ENCODE measurements at places on chromosomes 2 and 18. TPM values are rescaled to one million over a fixed set of nuclear protein-coding genes. Genes with fewer than 3 reads are reported as not detected.
A peak's percentile ranks its signal among the peaks of the same experiment; 100 is the strongest.

RPIA gene
- 53.7 TPM for polyA plus RNA-seq

ANKRD62 gene
- polyA plus RNA-seq: not detected

CHRNG gene
- polyA plus RNA-seq: 0.35 TPM

DNA sequence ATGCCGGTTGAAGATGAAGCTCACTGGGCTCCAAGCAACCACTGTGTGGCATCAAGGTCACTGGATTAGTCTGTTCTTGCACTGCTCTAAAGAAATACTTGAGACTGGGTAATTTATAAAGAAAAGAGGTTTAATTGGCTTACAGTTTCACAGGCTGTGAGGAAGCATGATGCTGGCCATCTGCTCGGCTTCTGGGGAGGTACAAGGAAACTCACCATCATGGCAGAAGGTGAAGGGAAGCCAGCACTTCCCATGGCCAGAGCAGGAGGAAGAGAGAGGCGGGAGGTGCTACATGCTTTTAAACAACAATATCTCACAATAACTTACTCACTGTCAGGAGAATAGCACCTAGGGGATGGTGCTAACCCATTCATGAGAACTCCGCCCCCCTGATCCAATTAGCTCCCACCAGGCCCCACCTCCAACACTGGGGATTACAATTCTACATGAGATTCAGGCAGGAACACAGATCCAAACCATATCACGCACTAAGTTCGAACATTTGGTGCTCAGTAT, 109.7 kb upstream of the MGAT5 start:
- no peaks in the 10 kb centered on the region for H3K27me3 ChIP-seq
- no peak overlapping the region for H3K4me3 ChIP-seq
- H3K27ac ChIP-seq: no peak overlapping the region
- no peak for DNase-seq

- DNase-seq: no peak
- no peaks in the 10 kb centered on the region for H3K4me1 ChIP-seq
- no peaks in the 10 kb centered on the region for H3K27me3 ChIP-seq
- no peak overlapping the region for H3K4me3 ChIP-seq
- no peaks in the 10 kb centered on the region for H3K36me3 ChIP-seq
- H3K27ac ChIP-seq: no peak overlapping the region
Observed at GRCh38 chr2:150624001-150624401, 136.5 kb upstream of the RND3 start.

DNA sequence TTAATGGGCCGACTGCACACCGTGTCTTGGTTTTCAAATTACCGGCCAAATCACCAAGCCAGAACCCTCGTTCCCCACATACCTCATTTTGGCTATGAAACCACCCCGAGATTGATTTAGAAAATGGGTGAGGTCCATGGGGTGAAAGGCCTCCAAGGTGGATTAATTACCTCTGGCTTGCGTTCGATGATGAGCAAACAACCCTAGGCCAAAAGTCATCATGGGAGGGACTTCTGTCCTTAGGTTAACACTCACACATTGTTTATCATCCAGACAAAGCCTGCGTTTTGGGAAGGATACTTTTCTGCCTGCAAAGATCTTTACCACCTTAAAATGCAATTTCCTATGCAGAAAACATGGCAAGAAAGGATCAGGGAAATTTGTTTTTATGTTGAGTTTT, 48.5 kb downstream of the GALR1 start:
- no peaks in the 10 kb centered on the region for H3K27me3 ChIP-seq
- H3K27ac ChIP-seq: no peak overlapping the region
- no peaks in the 10 kb centered on the region for H3K36me3 ChIP-seq
- H3K4me3 ChIP-seq: no peak overlapping the region
- no peak for DNase-seq
- no peaks in the 10 kb centered on the region for H3K4me1 ChIP-seq

GRCh38 chr2:204917089-204917701, 371.9 kb downstream of the PARD3B start:
- no peak for DNase-seq
- H3K27ac ChIP-seq: no peak overlapping the region
- no peaks in the 10 kb centered on the region for H3K36me3 ChIP-seq
- no peaks in the 10 kb centered on the region for H3K4me1 ChIP-seq
- no peaks in the 10 kb centered on the region for H3K27me3 ChIP-seq

- no peak overlapping the region for H3K4me3 ChIP-seq
- H3K4me1 ChIP-seq: no peaks in the 10 kb centered on the region
- no peaks in the 10 kb centered on the region for H3K36me3 ChIP-seq
- H3K27me3 ChIP-seq: no peaks in the 10 kb centered on the region
- DNase-seq: no peak
Observed at GRCh38 chr2:49070716-49071115, 83.6 kb downstream of the FSHR start.

- no peaks in the 10 kb centered on the region for H3K36me3 ChIP-seq
- no peaks in the 10 kb centered on the region for H3K27me3 ChIP-seq
- H3K27ac ChIP-seq: no peak overlapping the region
- DNase-seq: no peak
- H3K4me3 ChIP-seq: no peak overlapping the region
Observed at GRCh38 chr2:167686691-167687090, 560.7 kb downstream of the STK39 start.

GRCh38 chr2:16861111-16861510, 195.5 kb upstream of the CYRIA start:
- no peaks in the 10 kb centered on the region for H3K27me3 ChIP-seq
- no peak for DNase-seq
- H3K27ac ChIP-seq: no peak overlapping the region
- no peak overlapping the region for H3K4me3 ChIP-seq
- no peaks in the 10 kb centered on the region for H3K36me3 ChIP-seq

- no peak overlapping the region for H3K27ac ChIP-seq
- DNase-seq: peak; percentile 12
- H3K4me3 ChIP-seq: no peak overlapping the region
- H3K4me1 ChIP-seq: peaks cover 3% of the 10 kb centered on the region
- no peaks in the 10 kb centered on the region for H3K36me3 ChIP-seq
Observed at GRCh38 chr2:231991664-231992063, 30.2 kb downstream of the DIS3L2 start.

GRCh38 chr2:27461118-27461517, 18.9 kb downstream of the KRTCAP3 start:
- no peak overlapping the region for H3K4me3 ChIP-seq
- no peak for DNase-seq
- peaks cover 4% of the 10 kb centered on the region for H3K36me3 ChIP-seq
- H3K27me3 ChIP-seq: no peaks in the 10 kb centered on the region
- H3K27ac ChIP-seq: no peak overlapping the region
